NCI-H1417 treated with DMSO at 0.1 percent for 48 hours (cell line): ENCODE measurements at places on chromosomes 4 and X.

- no peak for DNase-seq
These were observed 25.3 kb downstream of the ARHGAP24 start for GRCh38 chr4:85500110-85500867.

GRCh38 chr4:184849185-184849584 lies 23.4 kb upstream of the ACSL1 start:
- no peak for DNase-seq

GRCh38 chrX:113933931-113934330 lies 650.0 kb upstream of the HTR2C start:
- no peak for DNase-seq

GRCh38 chr4:26150948-26151347 lies 169.9 kb upstream of the RBPJ start:
- no peak for DNase-seq

DNA sequence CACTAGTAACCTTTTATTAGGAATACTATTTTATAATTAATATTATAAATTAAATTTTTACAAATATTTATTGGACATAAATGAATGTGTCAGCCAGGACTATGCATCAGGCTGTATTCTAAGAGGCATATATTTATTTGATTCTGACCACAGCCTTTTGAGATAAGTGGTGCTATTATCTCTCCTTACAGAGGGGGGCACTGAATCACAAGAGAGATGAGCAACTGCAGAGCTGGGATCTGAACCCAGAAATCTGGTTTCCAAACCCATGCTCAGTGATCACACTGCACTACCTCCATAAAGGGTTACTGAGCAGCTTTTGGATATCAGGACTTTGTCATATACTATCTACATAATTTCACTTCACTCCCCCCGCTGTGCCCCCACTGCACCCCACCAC lies 322.0 kb downstream of the TMA16 start:
- no peak for DNase-seq

- no peak for DNase-seq
These were observed 649.6 kb upstream of the DIPK2B start for GRCh38 chrX:45850197-45850774.

- DNase-seq: no peak
These were observed 76.4 kb upstream of the MBNL3 start for GRCh38 chrX:132565273-132565672.

GRCh38 chr4:151862766-151863165 lies 102.0 kb upstream of the GATB start:
- DNase-seq: no peak

- no peak for DNase-seq
These were observed 39.1 kb downstream of the SUPT20HL1 start for GRCh38 chrX:24399550-24399949.

- DNase-seq: no peak
These were observed 31.1 kb upstream of the MID1IP1 start for GRCh38 chrX:38770152-38770551.

GRCh38 chrX:19332983-19333382 lies 10.7 kb upstream of the PDHA1 start:
- DNase-seq: no peak

GRCh38 chrX:28843817-28844216 lies 256.6 kb downstream of the IL1RAPL1 start:
- DNase-seq: no peak

DNA sequence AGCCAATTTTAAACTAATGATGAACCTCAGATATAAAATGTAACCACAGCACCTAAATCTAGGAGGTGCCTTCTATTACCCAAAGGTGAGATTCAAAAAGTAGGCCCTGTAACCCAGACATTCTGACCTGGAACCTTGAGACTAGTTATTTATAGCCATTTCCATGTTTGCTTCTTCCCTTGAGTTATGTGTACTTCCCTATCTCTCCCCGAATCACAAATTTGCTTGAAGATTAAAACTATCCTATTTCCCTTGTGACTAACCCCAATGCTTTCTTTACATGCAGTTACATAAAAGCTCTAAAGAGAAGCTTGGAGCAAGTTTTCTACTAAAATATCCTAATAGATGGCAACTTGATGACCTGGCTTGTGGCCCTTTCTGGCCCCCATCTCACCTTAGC lies 32.6 kb upstream of the S100G start:
- DNase-seq: no peak

DNA sequence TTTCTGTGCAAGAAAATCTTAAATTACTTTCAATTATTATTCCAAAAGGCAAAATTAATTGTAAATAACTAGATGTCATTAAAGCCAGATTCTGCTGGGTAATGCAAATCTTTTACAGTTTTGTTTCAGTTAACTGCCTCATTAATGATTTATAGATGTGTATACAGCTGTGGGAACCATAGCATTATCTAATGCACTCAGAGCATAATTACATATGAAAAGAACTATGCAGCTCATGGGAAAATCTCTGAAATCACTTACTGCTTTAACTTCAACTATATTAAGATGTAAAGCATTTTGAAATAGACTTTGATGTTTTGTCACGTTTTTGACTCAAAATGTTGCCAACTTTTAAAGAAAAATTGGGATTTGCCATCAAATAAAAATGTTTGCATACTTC lies 630.3 kb upstream of the KLHL4 start:
- peak; percentile 68 for DNase-seq

GRCh38 chrX:57367649-57368048 lies 81.1 kb downstream of the FAAH2 start:
- DNase-seq: no peak

DNA sequence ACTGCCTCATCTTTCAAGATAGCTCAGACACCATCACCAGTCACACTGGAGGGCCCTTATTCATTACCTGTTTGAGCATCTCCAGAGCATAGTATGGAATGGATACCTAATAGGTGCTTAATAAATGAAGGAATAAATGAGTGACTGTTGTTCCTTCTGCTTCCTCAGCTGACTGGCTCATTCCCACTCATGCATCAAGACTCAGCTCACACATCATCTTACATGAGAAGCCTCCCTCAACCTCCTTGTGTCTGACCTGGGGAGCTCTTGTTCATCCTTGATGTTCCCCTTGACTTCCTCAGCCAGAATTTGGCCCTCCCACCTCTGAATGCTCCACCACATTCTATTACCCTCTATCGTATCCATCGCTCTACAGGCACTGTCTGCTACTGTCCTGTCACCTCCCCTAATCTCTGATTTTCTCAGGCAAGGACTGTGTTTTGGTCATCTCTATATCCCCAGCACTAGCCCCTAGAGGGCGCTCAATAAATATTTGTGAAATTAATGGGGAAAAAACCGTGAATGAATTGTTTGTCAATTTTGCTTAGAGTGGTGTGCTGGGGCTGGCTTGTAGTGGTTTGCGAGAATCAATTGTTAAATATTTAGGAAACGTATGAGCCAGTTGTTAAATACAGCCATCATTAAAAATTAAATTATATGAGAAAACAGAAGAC lies 88.3 kb downstream of the NHSL2 start:
- DNase-seq: no peak

DNA sequence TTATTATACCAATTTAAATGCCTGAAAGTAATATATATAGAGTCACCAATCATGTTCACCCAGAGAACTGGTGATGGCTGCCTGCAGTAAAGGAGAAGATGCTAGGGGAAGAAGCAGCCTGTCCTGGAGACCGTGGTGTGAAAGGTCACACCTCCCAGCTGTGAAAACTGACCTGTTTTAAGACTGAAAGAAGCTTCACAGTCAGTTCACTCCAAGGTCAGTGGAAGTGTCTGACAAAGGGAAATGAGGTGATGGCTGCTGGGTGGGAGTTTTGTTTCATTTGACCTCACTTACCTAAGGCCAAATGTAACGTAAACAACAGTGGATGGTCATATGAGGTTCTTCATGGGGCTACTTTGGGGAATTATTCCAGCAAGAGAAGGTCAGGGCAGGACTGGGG lies 352.1 kb upstream of the GATB start:
- no peak for DNase-seq

GRCh38 chr4:64781737-64782326 lies 372.6 kb upstream of the TECRL start:
- no peak for DNase-seq

DNA sequence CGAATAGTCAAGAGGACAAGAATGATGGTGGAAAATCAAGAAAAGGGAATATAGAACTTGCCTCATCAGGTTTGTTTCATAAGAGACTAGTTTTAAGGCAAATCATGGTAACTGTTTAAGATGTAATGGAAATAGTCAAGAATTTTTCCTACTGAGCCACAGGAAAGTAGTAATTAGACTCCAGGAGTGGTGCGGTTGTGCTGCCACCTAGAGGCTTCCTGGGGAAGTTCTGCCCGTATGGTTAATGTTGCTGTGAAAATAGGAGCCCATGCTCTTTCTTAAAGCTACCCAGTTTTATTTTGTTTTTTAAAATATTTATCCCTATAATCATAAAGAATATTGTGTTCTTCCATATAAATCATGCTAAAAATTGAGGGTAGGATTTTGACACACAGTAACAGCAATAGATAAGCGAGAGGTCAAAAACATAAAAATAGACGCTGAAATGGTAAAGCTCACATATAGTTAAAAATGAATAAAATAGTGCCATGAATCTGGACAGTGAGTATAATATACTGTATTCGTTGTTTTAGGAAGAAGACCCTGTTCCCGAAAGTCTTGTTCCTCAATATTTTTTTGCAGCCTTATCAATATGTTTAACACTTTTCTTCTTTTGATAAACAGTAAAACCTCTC lies 87.0 kb downstream of the PHOX2B start:
- no peak for DNase-seq

DNA sequence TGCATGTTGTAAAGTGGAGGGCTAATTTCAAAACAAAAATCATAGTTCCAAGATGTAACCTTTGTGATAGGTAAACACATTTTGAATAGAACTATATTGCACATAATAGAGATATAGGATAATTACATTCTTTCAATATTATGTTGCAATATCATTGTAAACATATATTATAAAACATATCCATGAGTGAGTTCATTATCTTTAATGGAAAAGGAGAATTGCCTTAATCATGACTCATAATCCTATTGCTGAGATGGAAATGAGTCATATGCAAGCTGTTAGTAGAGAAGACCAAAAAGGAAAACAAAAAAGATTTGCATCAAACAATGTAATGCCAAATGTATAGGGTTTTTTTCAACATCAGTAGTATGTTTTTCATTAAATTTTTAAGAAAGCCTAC lies 73.7 kb upstream of the WDR44 start:
- DNase-seq: no peak

DNA sequence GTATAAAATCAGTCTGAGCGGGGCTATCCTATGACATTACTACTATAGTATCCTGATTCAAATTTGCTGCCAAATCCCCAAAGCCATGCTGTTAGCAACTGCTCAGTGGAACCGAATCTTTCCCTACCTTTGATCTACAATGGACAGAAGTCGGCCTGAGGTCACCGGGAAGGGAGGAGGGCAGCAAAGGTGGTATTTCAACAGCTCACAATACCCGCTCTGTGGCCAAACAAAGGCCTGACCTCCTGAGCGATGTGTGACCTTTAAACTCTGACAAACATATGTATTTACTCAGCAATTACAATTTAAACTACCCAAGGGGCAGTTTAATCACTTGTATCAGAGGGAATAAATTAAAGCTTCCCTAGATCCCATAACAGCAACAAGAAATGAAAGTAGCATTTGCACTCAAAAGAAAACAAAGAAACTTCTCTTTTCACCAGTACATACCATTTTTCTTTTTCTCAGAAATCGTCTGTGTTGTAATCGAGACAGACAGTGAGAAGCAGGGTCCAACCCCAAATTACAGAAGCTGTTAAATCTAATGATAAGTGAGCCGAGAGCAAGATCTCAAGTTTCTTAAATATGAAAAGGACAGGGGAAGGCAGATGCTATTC lies 11.6 kb upstream of the TMEM128 start:
- no peak for DNase-seq

DNA sequence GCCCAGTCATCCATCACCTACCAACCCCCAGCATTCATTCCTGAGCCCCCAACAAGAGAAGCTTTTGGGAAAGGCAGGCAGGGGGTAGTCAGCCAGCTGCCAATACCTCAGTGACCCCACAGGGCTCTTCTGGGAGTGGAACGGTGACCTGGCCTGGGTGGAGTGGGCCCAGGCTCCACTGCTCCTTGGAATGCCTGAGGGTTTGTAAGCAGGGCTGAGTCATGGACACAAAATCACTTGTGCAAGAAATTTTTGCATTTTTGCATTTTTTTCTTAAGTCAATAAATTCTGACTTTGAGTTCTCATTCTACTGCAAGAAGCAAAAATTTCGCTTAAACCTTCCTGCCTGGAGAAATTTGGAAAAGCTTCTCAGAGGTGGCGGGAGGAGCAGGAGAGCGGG lies 18.5 kb downstream of the SORCS2 start:
- DNase-seq: no peak
